ENCODE measurements at places on chromosomes 11 and 22.

GRCh38 chr11:14546672-14547071 is 26.5 kb upstream of the PSMA1 start:
- DNase-seq = no peak

GRCh38 chr11:60211206-60211605 is 28.3 kb upstream of the MS4A6A start:
- no peak for DNase-seq

DNA sequence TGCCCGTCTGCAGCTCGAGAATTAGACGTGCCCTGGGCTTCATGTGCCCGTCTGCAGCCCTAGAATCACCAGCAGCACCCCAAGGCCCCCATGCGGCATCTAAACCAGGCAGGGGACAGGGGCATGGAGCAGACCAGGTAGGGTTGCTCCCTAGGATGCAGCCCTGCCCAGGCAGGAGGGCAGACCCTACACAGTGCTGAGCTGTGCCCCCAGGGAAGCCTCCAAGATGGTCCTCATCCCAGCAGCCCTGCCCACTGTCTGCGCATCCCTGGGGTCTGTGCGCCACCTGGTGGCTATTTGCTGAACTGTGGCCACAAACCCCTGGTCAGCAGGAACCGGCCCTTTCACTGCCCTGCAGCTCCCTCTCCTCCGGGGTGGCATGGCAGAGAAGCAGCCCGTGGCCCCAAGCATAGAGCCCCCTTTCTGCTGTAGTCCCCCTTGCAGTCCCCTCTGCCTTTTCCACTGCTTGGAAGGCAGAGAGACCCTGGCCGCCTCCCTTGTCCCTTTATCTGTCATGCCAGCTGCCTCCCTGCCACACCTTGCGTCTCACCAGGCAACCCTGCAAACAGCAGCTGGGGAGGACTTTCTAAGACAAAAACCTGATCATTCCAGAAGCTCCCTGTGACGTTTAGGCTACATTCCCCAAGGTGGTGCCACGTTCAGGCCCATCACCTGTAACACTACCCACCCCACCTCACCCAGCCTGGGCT is 86.6 kb downstream of the KCNQ1 start:
- peak; percentile 13 for DNase-seq

DNA sequence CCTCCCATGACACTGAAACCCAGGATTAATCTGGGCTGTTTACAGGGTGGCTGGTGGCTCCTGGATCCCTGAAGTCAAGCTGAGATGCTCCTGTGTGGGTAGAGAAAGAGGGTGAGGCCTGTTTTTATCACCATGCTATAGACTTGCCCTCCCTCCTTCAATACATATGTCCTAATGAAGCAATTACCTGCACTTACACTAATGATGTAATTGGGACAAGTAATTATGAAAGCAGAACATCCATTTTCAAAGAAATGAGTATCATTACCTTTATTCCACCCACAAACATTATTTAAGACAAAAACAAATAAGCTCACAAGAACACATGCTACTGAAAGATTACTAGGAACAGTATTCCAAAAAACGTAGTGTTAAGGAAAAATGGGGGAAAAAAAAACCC is 64.3 kb upstream of the CHRM4 start:
- no peak for DNase-seq

GRCh38 chr22:37151401-37151800 is 1.7 kb upstream of the IL2RB start:
- no peak for DNase-seq

- DNase-seq = no peak
Measured at GRCh38 chr11:126418887-126419286, 63.4 kb downstream of the ST3GAL4 start.

DNA sequence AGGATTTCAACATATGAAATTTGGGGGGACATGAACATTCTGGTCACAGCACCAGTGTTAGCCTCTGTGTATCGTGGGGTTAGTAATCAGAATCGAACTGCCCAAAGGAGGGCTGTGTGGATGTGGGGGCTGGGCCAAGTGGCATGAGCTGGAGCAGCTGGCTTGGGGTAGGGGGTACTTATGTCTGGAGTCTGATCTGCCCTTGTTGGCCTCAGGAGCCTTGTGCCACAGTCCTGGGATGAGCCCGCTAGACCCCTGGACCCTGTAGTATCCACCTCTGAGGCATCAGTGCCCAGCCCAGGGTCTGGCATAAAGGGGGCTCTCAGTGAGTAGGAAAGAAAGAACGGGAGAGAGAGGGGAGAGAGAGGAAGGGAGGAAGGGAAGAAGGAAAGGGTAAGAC is 67.3 kb downstream of the LRRC32 start:
- DNase-seq = no peak

DNA sequence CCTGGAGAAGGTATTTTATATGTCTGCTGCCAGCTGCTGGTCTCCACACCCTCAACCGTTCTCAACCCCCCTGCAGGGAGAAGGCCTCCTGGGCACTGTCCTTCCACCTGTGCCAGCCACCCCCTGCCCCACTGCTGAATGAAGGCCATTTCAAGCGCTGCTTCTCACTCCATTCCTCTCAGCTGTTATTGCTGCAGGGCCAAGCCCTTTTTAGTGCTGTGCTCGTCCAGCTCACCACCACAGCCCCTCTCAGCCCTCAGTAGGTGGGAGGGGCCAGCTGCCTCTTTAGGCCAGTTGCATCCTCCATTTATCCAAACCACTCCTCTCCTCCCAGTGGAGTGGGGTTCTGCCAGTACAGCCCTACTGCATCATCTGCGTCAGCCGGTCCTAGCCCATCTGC is 1.8 kb upstream of the WBP2NL start:
- DNase-seq = no peak

DNA sequence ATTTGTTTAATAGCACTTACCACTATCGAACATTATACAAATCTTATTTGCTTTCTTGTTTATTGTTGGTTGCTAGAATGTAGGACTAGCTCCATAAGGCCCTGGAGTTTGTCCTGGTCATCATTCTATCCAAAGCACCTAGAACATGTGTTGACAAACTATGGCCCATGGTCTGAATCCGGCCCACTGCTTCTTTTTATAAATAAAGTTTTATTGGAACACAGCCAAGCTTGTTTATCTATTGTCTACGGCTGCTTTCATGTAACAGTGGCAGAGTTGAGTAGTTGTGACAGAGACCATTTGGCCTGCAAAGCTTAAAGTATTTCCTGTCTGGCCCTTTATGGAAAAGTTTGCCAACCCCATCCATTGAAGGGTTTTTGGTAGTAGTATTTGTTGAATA is 38.8 kb downstream of the ATXN10 start:
- DNase-seq = no peak

DNA sequence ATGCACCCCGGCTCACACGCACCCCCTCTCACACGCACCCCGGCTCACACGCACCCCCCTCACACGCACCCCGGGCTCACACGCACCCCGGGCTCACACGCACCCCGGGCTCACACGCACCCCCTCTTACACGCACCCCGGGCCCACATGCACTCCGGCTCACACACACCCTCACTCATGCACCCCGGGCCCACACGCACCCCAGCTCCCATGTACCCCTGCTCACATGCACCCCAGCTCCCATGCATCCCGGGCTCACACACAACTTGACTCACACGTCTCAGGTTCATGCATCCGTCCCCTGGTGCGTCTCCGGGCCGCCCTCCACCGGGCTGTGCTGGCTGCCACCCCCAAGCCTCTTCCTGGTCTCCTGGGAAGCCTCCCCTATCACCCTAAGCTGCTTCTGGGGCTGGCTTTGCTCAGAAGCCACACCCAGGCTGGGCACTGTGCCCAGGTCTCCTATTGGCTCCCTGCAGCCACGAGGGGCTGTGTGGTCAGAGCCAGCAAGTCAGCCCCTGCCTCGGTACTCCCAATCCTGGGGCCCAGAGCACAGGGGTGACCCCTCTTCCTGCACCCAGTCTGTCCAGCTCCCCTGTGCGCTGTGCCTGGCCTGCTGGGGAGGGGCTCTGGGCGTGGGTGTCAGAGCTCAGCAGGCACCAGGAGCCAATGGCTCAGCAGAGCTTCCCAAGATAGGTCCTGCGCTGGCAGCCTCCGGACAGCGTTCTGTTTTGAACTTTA is 16.9 kb downstream of the TSPAN4 start:
- DNase-seq = no peak

- DNase-seq = no peak
Measured at GRCh38 chr22:26527574-26528465, 15.5 kb upstream of the TFIP11 start.

DNA sequence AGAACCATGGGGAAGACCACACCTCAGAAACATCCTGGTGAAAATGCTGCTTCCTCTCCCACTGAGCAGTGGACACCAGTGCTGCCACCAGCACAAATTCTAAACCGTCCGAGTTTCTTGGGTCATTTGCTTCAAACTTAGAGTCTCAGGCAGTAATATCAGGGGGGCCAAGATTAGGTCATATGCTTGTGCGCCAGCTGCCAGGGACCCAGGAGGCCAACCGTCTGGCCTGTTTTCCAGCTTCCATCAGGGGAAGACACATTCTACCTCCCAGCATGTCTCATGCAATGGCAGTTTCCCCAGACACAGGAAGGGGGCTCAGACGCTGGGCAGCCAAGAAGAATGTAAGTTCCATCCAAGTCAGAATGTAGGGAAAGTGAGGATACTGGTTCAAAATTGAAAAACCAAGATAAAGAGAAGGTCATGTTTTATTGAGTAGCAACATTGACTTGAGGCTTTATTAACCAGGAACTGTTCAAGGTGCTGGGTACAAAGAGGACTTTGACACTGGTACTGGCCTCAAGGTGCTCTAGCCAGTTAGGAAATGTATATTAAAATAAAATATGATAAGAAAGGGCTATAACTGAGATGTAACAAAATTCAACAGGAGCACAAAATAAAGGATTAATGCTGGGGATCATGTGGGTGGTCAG is 59.7 kb upstream of the EED start:
- DNase-seq = no peak

GRCh38 chr22:47600791-47601625 is 838.6 kb downstream of the TBC1D22A start:
- DNase-seq = no peak

- DNase-seq = no peak
Measured at GRCh38 chr11:78347956-78348355, 69.7 kb downstream of the GAB2 start.

DNA sequence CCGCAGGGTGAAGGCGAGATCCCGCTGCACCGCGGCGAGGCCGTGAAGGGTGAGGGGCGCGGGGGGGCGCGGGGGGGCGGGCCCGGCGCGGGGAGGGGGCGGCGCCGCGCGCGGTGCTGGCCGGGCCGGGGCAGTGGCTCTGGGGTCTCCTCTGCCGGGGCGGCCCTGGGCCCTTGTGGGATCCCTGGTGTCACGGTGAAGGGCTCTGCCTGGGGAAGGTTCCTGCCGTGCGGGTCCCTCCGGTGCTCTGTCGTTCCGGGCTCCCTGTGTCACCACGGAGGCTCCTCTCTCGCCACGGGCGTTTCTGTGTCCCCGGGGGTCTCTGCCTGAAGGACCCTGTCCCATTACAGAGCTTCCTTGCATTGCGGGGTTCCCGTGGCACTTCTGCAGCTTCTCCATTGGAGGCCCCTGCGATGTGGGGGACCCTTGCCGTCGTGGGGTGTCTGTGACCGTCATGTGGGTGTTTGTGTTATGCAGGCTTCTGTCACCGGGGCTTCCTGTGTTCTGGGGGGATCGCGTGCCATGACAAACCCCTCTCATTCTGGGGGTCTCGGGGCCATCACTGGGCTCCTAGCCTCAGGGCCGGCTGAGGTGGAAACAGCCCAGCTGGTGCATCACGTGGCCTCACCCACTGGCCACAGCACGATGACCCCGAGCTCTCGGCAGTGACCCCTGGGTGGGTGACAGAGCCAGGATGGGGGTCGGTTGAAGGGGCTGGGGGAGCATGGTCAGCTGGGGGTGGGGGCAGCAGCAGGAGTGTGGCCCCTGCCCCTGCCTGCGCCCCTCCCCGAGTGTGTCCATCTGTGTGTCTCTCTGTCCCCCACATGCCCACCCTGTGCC is 25.3 kb downstream of the SHANK3 start:
- DNase-seq = no peak

DNA sequence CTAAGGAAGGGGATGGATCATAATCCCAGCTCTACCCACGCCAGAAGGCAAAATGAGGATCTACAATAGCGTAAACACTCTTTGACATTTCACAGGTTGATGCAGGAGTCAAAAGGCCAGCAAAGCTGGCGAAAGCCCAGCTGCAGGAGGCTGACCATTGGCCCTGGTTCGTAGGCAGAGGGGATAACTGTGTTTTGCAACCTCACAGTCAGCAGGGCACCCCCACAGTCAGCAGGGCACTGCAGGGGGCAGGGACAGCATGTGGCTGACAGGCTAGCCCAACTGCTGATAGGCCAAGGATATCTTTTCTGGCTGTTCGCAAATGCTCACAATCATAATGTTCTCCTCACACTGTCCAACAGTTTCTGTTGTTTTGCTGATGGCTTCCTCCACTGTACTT is 372.7 kb downstream of the BUD13 start:
- no peak for DNase-seq

GRCh38 chr11:122709039-122709760 is 53.7 kb downstream of the UBASH3B start:
- peak; percentile 56 for DNase-seq

DNA sequence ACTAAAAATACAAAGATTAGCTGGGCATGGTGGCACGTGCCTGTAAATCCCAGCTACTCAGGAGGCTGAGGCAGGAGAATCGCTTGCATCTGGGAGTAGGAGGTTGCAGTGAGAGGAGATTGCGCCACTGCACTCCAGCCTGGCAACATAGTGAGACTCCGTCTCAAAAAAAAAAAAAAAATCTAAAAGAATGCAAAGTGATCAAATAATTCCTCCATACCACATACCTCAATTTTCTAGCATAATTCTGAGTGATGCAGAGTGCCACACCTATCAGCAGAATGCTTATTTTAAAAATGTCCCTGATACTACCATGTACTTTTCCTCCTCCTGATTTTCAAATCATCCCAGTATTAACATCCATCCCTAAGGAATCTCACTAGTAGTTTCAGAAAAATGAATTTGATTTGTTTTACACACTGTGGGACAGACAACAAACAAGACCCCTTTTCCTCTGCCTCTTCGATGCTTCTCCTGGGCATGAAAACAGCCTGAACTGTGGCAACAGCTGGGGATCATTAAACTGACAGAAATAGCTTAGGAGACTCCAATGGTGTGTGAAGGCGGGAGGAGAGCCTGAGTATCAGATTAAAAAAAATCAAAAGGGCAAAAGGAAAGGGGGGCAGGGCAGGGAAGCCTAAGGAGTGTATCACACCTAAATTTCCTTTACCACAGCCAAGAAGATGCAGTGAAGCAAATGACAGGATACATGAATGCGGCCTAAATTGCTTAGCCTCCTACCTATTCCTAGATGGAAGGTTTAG is 114.7 kb downstream of the SGSM3 start:
- no peak for DNase-seq

DNA sequence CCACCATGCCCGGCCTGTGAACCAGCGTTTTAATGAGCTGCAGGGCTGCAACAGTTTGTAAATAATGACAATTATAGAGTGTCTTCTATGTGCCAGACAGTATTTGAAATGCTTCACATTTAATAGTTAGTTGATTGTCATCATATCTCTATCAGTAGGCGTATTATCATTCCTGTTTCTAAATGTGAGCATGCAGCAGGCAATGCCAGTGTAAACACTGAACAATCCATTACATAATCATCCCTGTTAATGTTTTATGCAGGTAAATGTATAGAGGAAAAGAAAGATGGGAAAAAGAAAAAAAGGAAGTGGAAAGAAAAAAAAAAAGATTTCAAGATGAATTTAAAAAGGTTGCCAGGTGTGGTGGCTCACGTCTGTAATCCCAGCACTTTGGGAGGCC is 52.3 kb downstream of the ZBTB44 start:
- DNase-seq = no peak

Data from GM04504 (cell line).